ENCODE measurements at places on chromosomes 16 and 17. TPM values are rescaled to one million over a fixed set of nuclear protein-coding genes. Genes with fewer than 3 reads are reported as not detected.

DNA sequence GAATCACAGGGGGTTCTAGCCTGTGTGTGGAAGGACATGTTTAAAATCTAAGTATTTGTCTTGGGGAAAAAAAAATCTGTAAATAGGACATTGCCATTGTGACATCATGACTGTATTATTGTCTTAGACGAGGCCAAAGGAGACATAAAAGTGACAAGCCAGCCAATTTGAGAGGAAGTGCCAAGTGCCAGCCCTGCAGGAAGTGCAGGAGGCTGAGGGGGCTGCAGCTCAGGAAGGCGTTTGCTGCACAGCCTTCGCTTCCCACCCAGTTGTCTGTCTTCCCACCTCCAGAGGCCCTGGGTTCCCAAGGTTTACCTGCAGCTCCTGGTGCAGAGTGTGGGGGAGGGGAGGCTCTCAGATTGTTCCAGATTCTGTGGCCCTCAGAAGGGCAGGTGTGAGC, 1.3 kb downstream of the ADCY7 start:
- no peak for DNase-seq

- peak; percentile 54 for DNase-seq
Measured at GRCh38 chr17:4806777-4807604, at the start of gene PLD2. TSS of gene PLD2 (plus strand) at chr17:4807152. CDS start at chr17:4807773, 621 bp downstream.

DNA sequence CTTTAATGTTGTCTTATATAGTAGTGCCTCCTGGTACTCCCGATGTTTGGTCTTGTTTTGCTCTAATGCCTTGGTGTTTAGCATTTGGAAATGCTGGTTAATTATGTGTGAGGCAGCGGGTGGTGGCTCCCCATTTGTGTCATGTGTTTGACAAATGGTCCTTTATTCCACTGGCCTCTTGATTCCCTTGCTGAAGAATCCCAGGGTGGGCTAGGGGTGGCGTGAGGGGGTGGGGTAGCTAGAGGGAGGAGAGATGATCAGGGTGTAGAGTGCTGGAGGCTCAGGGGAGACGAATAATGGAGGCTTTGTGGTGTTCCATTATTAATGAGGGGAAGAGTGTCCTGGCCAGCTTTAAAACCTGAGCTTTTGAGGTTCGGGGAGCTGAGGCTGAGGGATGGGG, 5.4 kb downstream of the DYNLL2 start:
- no peak for DNase-seq

DNA sequence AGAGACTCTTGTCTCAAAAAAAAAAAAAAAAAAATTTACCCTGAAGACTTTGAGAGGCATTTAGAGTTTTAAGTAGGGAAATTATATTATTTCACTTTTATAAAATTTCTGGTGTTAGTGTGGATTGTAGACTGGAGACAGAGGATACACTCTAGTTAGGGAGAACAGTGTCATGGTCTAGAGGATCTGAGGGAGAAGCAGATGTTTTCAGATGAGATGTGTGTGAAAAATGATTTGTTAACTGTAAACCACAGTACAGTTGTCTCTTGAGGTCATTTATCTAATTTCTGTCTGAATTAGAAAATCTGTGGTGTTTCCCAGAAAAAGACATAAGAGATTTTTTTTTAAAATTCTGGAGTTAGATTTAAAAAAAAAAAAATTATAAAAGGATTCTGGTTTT, 54.8 kb downstream of the NUP88 start:
- DNase-seq, result no peak

DNA sequence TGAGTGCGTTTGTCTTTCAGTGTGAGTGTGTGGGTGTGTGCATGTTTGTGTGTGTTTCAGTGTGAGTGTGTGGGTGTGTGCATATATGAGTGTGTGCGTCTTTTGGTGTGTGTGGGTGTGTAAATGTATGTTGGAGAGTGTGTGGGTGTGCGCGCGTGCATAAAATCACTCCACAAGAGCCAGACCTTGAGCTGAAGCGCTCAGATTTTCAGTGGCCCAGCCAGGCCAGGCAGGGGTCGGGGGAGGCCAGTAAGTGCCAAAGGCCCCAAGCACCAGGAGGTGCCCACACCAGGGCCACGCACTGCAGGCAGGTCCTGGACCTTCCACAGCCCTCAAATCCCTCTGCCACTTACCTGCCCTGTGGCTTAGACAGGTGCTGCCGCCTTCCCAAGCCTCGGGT, 184.0 kb downstream of the SOX9 start:
- no peak for DNase-seq

GRCh38 chr17:17300624-17301568, 2.3 kb upstream of the NT5M start:
- no peak for DNase-seq

DNA sequence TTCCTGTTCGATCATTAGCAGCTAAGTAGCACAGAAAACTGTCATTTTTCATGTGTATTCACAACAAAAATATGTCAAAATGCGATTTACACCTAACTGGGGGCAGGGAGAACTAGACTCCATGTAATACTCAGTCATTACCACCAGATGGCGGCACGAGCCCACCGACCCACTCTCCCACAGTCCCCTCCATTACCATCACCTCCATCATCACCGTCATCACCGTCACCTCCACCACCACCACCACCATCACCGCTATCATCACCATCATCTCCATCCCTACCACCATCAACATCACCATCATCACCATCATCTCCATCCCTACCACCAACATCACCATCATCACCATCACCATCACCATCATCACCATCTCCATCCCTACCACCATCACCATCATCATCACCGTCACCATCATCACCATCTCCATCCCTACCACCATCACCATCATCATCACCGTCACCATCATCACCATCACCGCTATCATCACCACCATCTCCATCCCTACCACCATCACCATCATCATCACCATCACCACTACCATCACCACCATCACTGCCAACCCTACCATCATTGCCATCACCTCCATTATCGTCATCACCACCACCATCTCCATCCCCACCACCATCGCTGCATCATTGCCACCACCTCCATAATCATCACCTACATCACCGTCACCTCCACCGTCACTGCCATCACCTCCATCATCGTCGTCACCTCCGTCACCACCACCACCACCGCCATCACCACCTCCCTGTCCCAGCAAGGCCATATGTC, 14.4 kb downstream of the NDUFAF8 start:
- DNase-seq, result peak; percentile 43

- no peak for DNase-seq
Measured at GRCh38 chr17:66551839-66552238, 249.4 kb downstream of the PRKCA start.

GRCh38 chr16:74094514-74094913, 202.1 kb upstream of the PSMD7 start:
- DNase-seq, result no peak

DNA sequence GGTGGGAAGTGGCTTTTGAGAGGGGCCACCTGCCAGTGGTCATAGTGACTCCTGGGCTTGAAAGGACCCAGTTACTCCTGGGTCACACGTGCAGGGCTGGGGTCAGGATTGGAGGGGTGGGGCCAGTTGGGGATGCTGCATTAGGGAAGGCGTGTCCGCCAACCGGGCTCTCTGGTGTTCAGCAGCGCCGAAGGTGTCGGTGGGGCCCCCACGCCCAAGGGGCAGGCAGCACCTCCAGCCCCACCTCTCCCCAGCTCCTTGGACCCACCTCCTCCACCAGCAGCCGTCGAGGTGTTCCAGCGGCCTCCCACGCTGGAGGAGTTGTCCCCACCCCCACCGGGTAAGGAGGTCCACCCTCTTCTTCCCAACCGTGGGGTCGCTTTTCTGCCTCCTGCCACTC, 9.5 kb downstream of the ABI3 start:
- DNase-seq, result no peak

- DNase-seq, result no peak
Measured at GRCh38 chr17:78196716-78197115, 9.6 kb downstream of the AFMID start.

GRCh38 chr17:74210191-74211140, 2.9 kb upstream of the TTYH2 start:
- peak; percentile 33 for DNase-seq

DNA sequence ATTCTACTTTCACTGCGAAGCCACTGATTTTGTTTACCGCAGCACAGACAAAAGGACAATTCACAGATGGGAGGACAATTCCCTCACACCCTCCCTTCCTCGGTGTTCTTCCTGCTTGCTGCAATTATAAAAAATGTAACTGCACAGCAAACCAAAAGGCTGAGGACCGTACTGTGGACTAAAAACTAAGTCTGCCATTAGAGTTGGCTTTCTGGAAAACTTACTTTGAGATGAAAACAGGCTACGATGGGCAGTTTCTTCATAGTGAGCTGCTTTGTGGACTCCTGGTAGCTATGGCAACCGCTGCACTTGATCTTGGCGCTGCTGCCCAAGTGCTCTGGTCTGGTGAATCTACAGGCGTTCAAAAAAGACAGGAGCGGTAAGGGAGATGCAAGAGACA, 35.2 kb downstream of the USP22 start:
- no peak for DNase-seq

DNA sequence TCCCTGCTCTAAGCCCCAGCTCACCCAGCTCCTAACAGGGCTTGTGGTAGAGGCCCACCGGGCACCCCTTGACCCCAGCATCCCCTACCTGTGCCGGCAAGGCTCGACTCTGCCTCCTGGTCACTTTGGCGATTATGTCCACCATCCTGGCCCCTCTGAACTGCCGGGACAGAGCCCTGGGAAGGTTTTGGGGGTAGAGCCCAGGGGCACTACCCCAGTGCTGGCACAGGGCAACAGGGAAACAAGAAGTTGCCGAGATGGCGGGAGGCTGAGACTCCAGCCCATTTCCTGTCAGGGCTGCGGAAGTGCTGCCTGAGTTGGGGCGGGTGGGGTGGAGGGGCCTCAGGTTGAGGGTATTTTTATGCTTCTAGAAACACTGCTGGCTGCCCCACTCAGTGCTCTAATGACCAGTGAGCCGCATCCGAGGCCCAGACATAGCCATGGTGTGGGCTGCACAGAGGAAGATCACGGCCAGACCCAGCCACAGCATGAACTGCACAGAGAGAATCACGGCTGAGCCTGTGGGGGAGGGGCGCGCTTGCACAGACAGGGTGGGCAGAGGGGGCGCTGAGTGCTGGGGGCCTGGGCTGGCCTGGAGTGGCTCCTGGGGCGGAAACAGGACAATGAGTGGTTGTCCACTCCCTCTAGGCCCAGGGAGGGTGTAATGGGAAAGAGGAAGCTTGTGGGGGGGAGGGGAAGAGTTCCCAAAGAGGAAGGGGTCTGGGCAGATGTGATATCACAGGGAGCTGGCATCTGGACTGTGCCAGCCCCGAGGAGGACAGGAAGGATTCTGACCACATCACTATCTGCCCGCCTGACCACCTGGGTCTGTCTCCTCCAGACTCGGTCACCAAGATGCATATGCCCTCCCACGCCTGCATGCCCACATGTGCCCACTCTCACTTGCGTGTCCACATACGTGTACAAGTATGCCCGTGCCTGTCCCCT, 22.3 kb downstream of the ARHGAP27 start:
- no peak for DNase-seq

- DNase-seq, result no peak
Measured at GRCh38 chr16:58057121-58057520, 31.6 kb downstream of the MMP15 start.

DNA sequence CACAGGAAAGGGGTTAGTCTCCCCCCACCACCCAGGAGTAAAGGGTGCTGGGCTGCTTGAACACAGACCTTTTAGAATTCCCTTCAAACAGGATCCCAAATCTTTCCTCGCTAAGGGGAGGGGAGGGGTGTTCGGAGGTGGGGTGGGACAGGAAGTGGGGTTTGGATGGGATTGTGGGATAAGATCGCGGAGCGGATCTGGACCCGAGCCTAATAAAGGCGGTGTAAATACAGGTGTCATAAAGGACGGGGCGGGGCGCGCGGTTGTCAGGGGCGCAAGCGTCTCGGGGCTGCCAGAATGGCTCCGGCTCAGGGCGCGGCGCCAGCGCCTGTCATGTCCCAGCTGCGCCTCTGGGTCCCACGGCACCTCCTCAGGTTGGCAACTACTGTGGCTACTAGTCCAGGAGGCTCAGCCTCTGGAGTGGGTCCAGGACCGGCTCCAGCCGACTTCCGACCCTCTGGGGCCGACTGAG, 59.8 kb upstream of the FBXO47 start:
- no peak for DNase-seq

DNA sequence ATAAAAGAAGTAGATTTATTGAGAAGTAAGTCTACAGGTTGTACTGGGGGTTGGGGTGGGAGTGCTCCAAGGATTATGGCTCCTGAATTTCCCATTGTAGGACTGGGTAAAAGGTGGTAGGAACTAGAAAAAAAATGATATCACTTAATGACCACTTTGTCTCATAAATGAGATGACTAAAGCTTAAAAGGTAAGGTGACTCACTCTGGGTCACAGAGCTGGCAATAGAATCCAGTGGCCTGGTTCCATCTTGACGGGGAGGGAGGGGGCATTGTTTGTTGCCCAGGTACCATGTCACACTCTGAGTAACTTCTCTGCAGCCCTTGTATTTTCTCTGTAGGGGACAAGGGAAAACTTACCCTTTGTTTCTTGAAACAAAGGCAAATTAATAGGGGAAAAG, 126.1 kb downstream of the PITPNC1 start:
- DNase-seq, result no peak

GRCh38 chr17:773467-774312, 8.4 kb downstream of the GLOD4 start:
- no peak for DNase-seq

GRCh38 chr17:81336296-81336929, 41.3 kb upstream of the SLC38A10 start:
- DNase-seq, result no peak

- DNase-seq, result no peak
Measured at GRCh38 chr17:78739331-78739931, 42.6 kb downstream of the CYTH1 start.

DNA sequence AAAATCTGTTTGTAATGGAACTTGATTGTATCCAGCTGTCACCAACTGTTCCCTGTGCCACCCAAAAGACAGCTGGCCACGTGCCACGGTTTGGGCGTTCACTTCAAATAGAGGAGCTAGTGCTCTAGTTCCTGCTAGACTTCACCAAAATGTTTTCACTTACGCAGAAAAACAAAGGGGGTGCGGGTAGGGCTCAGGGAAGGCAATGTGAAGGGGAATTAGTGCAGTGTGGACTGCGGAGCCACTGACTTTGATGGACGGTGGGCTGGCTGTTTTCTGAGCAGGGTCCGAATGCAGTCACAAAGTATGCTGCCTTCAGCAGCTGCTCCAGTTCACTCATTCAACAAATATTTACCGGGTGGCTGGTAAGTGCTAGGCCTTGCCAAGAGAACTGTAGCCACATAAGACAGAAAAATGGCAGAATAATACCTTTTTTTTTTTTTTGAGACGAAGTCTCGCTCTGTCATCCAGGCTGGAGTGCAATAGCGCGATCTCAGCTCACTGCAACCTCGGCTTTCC, 7.6 kb upstream of the CYTH1 start:
- peak; percentile 78 for DNase-seq

- no peak for DNase-seq
Measured at GRCh38 chr16:81790277-81790676, 11.2 kb downstream of the PLCG2 start.

Gene BCAR1
- 16.8 TPM for total RNA-seq

Gene PDIA2
- 1.1 TPM for total RNA-seq

Gene NHERF2
- total RNA-seq, result 20.1 TPM

Gene CCDC144A
- total RNA-seq, result 1.7 TPM

Gene LSM12
- 12.2 TPM for total RNA-seq

Gene KRTAP4-8
- total RNA-seq, result 3.1 TPM

Gene DNAI2
- total RNA-seq, result not detected

Gene KRTAP2-1
- 3.4 TPM for total RNA-seq

Gene PERCC1
- total RNA-seq, result not detected

Gene TTLL6
- total RNA-seq, result not detected

Gene PTX4
- 0.10 TPM for total RNA-seq

Gene PMFBP1
- total RNA-seq, result 1.8 TPM

Gene CDH3
- total RNA-seq, result 41.4 TPM

Gene KRT33A
- total RNA-seq, result 22.0 TPM

Gene CBFB
- 51.0 TPM for total RNA-seq

Gene CLEC3A
- total RNA-seq, result not detected

Gene TMEM114
- total RNA-seq, result not detected

Data from skin of body (tissue), 3 donors.